ENCODE measurements at places on chromosomes 7 and 10. TPM values are rescaled to one million over a fixed set of nuclear protein-coding genes. Genes with fewer than 3 reads are reported as not detected.

PAPOLB gene
- total RNA-seq = 0.05 TPM

TYW1 gene
- 17.1 TPM for total RNA-seq

GPC2 gene
- 9.7 TPM for total RNA-seq

CDHR3 gene
- total RNA-seq = 0.79 TPM

C7orf33 gene
- not detected for total RNA-seq

IMPDH1 gene
- 39.5 TPM for total RNA-seq

ITIH2 gene
- not detected for total RNA-seq

SEC31B gene
- total RNA-seq = 76.5 TPM

MKI67 gene
- total RNA-seq = 217 TPM

SLC13A1 gene
- not detected for total RNA-seq

ZP3 gene
- 11.8 TPM for total RNA-seq

DPYSL4 gene
- 4.8 TPM for total RNA-seq

TFPI2 gene
- total RNA-seq = 0.34 TPM

TBXAS1 gene
- total RNA-seq = 4.7 TPM

DNA sequence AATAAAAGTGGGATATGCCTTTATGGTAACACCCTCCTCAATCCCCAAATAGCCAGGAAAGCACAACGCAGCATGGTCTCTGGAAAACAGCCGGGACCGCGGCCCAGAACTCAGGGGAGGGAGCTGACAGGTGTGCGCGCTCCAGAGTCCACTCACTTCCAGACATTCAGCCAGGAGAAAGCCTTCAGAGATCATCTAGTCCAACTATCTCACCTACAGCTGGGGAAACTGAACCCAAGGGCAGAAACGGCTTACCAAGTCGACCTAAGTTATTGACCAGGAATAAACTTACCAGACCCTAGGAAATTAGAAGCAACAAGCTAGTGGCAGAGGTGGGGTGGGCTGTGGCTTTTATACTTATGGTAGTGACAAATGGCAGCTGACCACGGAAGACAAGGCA, 16.4 kb downstream of the GSDME start:
- H3K27me3 ChIP-seq = peaks cover 30% of the 10 kb centered on the region
- H3K4me1 ChIP-seq = no peaks in the 10 kb centered on the region
- H3K36me3 ChIP-seq = no peaks in the 10 kb centered on the region

GRCh38 chr7:7577888-7578287, 11.2 kb downstream of the MIOS start:
- no peaks in the 10 kb centered on the region for H3K27me3 ChIP-seq
- H3K36me3 ChIP-seq = peaks cover 1% of the 10 kb centered on the region
- no peak overlapping the region for H3K27ac ChIP-seq
- peaks cover 3% of the 10 kb centered on the region for H3K4me1 ChIP-seq
- H3K4me3 ChIP-seq = no peak overlapping the region
- DNase-seq = no peak

- peak overlapping the region; percentile 97 for H3K4me3 ChIP-seq
- DNase-seq = no peak
- H3K27ac ChIP-seq = peak overlapping the region; percentile 96
- H3K4me1 ChIP-seq = peaks cover 78% of the 10 kb centered on the region
- H3K27me3 ChIP-seq = no peaks in the 10 kb centered on the region
These were observed 1.5 kb downstream of the GIMAP1 start for GRCh38 chr7:150717814-150718420.

DNA sequence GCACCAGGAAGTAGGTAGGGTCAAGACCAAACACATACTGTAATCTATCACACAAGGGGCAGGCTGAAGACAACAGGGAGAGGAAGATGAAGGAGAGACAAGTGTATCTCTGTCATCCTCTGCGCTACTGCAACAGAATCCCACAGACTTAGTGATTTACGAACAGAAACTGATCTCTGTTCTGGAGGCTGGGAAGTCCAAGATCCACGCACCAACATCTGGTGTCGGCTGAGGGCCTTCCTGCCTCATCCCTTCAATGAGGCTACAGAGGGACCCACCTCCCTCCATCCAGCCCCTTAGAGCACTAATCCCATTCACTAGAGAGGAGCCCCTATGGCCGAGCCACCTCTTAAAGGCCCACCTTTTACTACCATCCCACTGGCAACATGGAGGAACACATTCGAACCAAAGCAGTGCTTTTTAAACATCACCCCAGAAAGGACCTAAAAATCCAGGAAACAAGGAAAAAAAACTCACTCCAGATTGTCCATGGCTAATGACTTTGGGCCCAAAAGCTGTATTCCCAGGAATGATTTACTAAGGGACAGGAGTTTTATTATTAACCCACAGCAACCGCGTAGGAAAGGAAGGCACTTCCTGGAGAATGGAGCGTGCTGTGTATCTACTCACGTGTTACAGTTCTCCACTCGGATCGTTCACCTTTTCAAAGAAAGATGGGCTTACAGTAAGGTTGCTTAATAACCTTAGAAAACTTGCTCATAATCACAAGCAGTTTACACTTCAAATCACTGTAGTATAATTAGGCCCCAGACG, 4.2 kb downstream of the BNIP3 start:
- H3K4me1 ChIP-seq = peaks cover 75% of the 10 kb centered on the region
- DNase-seq = no peak
- peak overlapping the region; percentile 8 for H3K4me3 ChIP-seq
- H3K36me3 ChIP-seq = no peaks in the 10 kb centered on the region

DNA sequence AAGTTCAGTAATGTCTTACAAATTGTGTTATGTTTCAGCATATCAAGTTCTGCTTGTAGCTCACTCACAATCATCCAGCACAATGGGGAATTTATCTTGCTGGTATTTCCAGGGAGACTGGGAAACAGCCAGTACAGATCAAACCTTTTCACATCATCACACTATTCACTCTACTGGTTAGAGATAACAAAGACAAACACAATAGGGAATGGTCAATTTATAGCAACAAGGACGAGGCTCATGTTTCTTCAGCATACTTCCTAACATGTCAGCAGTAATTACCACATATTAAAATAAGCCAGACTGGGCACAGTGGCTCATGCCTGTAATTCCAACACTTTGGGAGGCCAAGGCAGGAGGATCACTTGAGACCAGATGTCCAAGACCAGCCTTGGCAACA, 38.3 kb downstream of the TOMM7 start:
- no peak overlapping the region for H3K27ac ChIP-seq
- no peaks in the 10 kb centered on the region for H3K4me1 ChIP-seq
- peaks cover 4% of the 10 kb centered on the region for H3K27me3 ChIP-seq
- no peak for DNase-seq
- no peaks in the 10 kb centered on the region for H3K36me3 ChIP-seq

GRCh38 chr10:124403548-124403947, 15.2 kb downstream of the OAT start:
- H3K27me3 ChIP-seq = no peaks in the 10 kb centered on the region
- no peak overlapping the region for H3K4me3 ChIP-seq
- H3K27ac ChIP-seq = no peak overlapping the region
- DNase-seq = peak; percentile 31
- H3K4me1 ChIP-seq = peaks cover 9% of the 10 kb centered on the region

DNA sequence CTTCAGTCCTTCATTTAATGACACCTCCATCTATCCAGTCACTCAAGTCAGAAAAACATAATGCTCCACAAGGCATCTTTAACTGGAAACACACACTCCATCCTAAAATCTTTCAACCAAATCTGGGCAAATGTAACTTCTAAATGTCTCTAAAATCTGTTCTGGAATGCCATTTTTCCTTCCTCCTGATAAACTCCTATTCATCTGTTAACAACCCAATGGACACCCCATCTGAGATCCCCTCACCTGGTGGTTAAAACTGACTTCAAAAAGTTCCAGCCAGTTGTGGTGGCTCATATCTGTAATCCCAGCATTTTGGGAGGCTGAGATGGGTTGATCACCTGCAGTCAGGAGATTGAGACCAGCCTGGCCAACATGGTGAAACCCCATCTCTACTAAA, 78.7 kb downstream of the ARHGAP21 start:
- DNase-seq = no peak
- H3K4me3 ChIP-seq = no peak overlapping the region
- H3K27me3 ChIP-seq = no peaks in the 10 kb centered on the region
- no peak overlapping the region for H3K27ac ChIP-seq

- H3K27me3 ChIP-seq = no peaks in the 10 kb centered on the region
- H3K4me3 ChIP-seq = peak overlapping the region; percentile 55
- DNase-seq = no peak
- peaks cover 2% of the 10 kb centered on the region for H3K36me3 ChIP-seq
These were observed 141.7 kb downstream of the KAT6B start for GRCh38 chr10:74967911-74968666.

DNA sequence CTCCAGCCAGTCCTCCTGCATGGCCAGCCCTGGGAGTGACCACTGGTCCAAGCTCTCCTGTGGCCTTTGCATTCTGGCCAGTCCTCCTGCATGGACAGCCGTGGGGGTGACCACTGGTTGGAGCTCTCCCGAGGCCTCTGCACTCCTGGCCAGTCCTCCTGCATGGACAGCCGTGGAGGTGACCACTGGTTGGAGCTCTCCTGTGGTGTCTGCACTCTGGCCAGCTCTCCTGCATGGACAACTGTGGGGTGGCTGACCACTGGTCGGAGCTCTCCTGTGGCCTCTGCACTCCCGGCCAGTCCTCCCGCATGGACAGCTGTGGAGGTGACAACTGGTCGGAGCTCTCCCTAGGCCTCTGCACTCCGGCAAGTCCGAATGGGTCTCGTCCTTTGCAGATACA, 28.7 kb upstream of the ADARB2 start:
- H3K27me3 ChIP-seq = no peaks in the 10 kb centered on the region
- no peak for DNase-seq
- no peak overlapping the region for H3K27ac ChIP-seq
- H3K4me3 ChIP-seq = no peak overlapping the region

DNA sequence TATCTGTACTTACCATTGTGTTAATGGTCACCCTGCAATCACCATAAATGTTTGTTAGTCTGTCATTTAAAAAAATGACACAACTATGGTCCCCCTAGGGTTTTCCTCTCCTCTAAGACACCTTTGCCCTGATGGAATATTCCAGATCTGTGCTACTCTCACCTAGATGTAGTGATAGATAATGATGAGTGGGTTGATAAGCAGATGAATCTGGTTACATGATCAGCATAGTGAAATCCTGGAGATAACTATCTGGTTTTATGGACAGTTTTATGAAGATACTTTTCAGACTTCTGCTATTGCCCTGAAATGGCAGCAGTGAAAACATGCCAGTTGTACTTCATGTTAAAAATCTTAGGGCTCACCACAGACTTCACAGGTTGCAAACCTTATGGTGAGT, 152.4 kb downstream of the GATA3 start:
- H3K27ac ChIP-seq = no peak overlapping the region
- H3K36me3 ChIP-seq = no peaks in the 10 kb centered on the region
- no peak overlapping the region for H3K4me3 ChIP-seq
- no peaks in the 10 kb centered on the region for H3K27me3 ChIP-seq

DNA sequence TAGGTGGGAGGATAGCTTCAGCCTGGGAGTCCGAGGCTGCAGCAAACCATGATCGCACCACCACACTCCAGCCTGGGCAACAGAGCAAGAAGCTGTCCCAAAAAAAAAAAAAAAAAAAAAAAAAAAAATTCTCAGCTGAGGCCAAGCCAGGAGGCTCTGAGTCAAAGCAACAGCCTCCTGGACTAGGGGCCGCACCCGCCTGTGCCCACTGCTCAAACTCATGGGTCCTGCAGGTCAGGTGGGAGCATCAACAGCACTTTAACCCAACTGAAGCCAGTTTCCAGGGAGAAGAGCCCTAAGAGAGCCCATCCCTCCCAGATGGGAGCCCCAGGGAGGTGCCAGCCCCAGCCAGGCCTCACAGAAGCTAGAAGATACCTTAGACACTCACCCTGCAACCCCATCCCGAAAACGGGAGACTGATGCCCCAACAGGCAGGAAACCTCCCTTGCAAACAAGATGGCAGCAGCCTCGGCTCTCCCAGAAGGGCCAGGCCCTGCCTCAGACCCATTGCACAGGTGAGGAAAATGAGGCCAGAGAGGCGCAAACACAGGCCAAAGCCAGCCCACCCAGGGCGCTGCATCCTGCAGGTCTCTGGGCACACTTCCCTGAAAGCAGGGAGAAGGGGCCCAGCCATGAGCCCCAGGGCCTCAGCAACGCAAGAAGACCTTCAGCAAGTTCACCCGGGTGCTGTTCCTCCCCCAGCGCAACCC, 11.0 kb downstream of the PDGFA start:
- H3K4me3 ChIP-seq = no peak overlapping the region
- no peak overlapping the region for H3K27ac ChIP-seq
- H3K36me3 ChIP-seq = no peaks in the 10 kb centered on the region
- H3K27me3 ChIP-seq = peaks cover 3% of the 10 kb centered on the region
- DNase-seq = no peak

GRCh38 chr7:141663081-141663849, 38.7 kb downstream of the DENND11 start:
- H3K36me3 ChIP-seq = peaks cover 6% of the 10 kb centered on the region
- H3K27ac ChIP-seq = peak overlapping the region; percentile 76
- H3K4me3 ChIP-seq = no peak overlapping the region
- no peak for DNase-seq
- peaks cover 12% of the 10 kb centered on the region for H3K4me1 ChIP-seq

DNA sequence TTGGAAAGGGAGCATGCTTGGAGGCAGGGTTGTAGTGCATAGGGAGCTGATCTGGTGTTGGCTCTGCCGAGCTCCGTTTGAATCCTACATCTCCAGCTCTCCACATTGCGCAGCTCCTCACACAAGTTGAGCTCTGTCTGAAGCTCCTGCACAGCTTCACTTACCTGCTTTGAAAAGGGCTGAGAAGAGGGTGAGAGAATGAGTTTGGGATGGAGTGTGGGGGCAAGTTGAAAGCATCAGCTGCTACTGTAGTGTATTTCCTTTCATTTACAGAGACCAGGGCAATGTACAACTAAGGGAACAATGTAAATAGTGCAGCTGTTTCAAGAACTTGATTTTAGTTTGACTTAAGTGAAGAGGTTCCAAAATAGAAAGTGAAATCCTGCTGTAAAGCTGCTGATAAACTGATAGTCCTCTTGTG, 88.5 kb downstream of the VTI1A start:
- peaks cover 31% of the 10 kb centered on the region for H3K4me1 ChIP-seq
- peaks cover 4% of the 10 kb centered on the region for H3K36me3 ChIP-seq
- H3K27ac ChIP-seq = no peak overlapping the region
- peaks cover 15% of the 10 kb centered on the region for H3K27me3 ChIP-seq

GRCh38 chr10:3428826-3429225, 256.2 kb upstream of the PITRM1 start:
- no peak for DNase-seq
- peaks cover 9% of the 10 kb centered on the region for H3K27me3 ChIP-seq
- H3K4me1 ChIP-seq = peaks cover 8% of the 10 kb centered on the region

DNA sequence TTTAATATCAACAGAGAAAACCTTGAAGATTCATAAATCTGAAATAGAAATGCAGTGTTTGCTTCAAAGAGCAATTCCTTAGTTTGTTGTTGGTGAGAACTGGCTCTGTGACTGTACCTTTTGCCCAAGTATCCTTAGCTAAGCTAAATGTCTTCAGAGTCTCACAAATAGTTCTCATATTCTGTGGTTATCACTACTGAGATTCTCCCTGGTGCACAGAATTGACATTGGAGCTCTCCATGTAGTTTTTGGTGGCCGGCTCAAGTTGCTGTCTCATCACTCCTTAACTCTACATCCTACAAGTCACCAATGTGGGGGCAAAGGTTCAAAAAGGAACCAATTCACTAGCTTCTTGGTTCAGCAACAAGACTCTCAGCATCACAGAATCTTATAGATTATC, 780.3 kb downstream of the LRMDA start:
- no peaks in the 10 kb centered on the region for H3K36me3 ChIP-seq
- H3K27ac ChIP-seq = no peak overlapping the region
- DNase-seq = no peak
- no peak overlapping the region for H3K4me3 ChIP-seq

GRCh38 chr10:76711222-76711997, 926.2 kb downstream of the KCNMA1 start:
- no peak for DNase-seq
- H3K27ac ChIP-seq = no peak overlapping the region
- H3K4me1 ChIP-seq = no peaks in the 10 kb centered on the region
- H3K27me3 ChIP-seq = no peaks in the 10 kb centered on the region
- H3K36me3 ChIP-seq = no peaks in the 10 kb centered on the region

- no peaks in the 10 kb centered on the region for H3K4me1 ChIP-seq
- DNase-seq = no peak
- H3K4me3 ChIP-seq = no peak overlapping the region
These were observed 37.9 kb upstream of the ADD3 start for GRCh38 chr10:109969760-109970346.

Measured in activated T-cell treated with anti-CD3 and anti-CD28 coated beads, Interleukin-2, amount 50 U/mL, for 72 hours (primary cell).